ENCODE measurements at places on chromosomes 1 and 21.

DNA sequence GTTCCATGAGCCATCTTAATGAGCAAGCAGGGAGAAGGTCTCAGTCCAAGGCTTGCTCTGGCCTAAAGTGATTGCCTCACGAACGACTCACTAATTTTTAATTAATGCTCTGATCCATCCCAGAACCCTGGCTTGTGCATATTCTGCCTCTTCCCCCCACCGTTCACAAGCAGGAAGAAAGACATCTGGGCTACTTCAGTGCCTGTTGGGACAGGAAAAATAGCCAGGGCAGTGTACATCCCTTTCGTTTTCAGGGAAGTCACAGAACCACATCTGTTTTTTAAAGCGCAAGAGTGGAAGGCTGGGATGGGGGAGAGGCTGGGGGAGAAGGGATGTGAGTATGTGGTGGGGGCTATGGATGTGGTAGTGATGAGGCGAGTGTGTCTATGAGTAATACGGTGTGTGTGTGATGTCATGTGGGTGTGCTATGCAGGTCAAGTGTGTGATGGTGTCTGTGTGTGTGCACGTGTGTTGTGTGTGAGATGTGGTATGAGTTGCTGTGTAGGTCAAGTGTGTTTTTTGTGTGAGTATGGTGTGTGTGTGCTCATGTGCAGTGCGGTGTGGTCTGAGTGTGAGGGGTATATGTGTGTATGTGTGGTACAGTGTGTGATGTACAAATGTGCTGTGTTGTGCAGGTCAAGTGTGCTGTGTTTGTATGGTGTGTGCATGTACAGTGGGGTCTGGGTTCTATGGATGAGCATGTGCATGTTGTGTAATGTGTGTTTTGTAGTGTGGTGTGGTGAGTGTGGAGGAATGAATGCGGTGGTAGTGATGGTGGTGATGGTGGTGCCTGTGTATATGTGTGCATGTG, 64.9 kb upstream of the SYT6 start:
- no peak for DNase-seq

DNA sequence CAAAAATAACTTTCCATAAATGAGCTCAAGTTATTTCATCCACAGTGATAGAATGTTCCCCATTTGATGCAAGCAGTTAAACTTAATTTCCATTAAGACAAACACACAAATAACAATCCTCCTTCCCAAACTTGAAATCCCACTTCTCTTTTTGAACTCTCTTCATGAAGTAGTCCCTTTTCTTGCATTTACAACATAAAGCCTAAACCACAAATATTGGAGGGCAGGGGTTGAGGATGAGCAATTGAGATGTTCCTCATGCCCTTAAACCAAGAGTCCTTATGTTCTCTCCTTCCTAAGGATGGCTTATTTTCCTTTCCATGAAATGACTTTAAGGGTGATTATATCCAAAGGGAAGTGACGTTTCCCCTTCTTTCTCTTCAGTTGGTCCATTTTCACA, 228.8 kb downstream of the DISC1 start:
- no peak for DNase-seq

- no peak for DNase-seq
Observed at GRCh38 chr1:210291786-210292230, 36.9 kb upstream of the HHAT start.

DNA sequence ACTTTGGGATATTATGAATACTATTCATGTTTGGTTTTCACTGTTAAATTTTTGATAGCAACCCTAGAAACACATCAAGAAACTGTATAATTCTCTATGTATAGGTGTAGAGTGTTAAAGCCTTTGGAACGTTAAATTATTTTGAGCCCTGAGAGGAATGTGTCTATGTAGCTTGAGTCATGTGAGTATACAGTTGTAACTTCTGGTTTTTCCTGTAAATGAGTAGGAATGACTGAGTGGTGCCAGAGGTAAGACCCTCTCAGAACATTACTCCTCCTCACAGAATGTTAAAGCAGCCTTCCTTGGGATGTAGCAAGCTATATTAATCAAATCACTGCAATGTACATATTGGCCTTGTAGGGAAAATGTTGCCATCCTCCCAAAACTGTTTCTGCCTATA, 69.0 kb downstream of the C1orf21 start:
- no peak for DNase-seq

DNA sequence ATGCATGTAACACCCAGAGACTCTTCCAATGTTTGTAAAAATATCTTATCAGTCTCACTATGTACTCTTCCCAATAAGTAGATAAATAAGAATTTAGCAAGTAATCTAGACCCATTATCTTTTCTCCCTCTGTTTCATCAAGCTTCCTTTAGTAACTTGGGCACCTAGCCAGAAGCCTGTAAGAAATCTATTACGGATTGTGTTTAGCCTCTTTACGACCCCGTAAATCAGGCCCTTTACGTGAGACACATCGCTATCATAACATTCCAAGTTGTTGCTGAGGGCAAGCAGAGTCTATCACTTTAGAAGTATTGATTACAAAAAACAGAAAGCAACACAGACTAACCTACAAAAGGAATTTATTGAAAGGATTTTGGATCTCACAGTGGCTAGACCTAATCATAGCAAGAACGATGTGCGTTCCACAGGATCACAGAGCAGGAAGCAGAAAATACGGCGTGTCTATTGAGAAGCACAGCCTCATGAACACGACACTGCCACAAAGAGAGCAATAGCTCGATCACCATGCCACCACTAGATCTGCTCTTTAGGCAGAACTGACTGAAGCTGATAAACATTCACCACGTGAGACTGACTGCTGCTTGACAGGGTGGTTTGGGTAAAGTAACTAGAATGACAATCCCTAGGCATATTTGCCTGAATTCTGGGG, 922.1 kb downstream of the AMY1C start:
- DNase-seq: no peak

DNA sequence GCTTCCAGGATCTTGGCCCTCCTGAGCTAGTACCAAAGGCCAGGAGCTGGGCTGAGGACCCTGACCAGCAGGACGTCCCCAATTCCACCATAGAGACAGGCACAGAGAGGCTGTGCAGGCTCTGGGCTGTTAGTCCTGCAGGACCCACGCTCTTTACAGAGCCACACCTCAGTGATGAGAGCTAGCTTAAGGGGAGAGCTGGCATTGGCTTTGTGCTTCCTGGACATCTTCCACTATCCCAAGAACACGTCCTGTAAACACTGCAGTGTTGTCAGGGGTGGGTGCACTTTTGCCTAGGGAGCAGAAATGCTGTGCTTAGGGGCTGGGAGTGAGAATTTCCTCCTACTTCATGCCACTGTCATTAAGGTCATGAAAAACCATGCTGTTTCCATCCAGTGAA, 91.7 kb upstream of the EDN2 start:
- DNase-seq: no peak

DNA sequence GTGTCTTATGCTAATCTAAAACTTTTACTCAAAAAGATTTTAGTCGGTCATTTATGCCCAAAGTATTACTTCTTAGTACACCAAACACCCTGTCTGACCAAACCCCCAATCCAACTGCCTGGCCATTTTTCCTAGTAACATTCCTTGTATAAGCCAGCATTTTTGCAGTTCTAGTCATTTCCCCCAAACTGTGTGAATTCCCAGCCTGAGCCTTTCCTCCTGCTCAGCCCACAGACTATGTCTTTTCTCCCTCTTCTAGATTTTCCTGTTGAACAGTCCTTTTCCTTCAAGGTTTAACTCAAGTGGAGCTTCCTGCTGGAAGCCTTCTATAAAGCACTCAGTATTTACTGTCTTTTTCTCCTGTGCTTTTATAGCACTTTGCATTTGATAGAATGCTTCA, 843.8 kb downstream of the USP25 start:
- DNase-seq: no peak

DNA sequence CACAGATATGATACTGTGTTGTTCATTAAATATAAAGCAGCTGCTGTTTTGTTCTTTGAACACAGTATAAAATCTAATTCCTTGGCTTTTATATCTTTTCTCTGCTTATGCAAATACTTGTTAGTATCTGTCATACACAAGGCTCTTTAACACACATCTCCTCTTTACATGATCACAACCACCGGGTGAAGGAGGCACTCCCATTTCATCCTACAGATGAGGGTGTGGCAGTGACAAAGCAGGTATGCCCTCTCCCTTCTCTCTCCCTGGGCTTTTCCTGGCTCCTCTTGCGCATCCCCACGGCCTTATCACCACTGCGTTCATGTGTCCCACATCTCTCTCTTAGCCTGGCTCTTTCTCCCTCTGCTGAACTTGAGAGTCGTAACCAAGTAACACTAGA, 38.2 kb downstream of the JUN start:
- no peak for DNase-seq

DNA sequence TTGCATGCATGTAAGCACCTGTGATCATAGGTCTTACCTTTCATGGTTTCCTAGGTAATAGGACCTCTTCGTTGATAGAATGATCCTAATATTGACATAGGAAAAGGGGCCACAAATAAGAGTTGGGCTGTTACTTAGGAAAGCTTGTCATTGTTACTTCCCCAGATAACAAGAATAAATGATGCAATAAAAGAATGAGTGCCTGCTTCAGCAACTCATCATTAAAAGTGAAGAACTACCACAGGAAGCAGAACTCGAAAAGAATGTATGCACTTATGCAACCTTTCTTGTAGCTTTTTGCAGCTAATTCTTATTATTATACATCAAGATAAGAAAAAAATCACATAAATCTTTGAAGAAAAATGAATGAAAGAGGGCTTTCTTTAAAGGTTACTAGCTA, 548.6 kb downstream of the LTN1 start:
- no peak for DNase-seq

GRCh38 chr1:156893048-156893953, at the start of gene PEAR1:
TSS of gene PEAR1 (plus strand) at chr1:156893718. CDS start at chr1:156903927, 10,209 bp downstream.
- DNase-seq: no peak

DNA sequence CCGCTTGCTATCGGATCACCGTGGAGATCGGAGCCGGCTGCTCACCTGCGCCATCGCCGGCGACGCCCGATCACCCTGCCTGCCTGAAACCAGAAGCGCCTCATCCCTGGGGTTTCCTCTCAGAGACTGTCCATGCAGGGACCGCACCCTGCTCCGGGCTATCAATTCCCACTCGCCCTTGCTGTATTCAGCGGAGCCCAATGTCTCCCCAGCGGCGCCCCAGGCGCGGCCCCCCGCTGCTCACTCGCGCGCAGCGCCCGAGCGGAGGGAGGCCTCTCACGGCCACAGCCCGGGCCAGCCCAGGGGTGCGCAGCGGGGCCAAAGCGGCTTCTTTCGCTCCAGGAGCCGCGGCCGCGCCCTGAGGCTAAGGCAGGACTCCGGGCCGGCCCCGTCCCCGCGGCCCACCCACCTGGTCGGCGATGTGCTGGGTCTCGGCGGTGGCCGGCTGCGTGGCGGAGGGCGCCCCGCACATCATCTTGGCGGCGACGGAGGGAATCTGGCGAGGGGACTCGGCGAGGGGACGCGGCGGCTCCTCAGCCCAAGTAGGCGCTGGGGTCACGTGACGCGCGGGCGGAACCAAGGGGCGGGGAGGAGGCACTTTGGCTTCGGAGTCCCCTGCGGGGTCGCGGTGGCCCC, at the start of gene CSTB:
Gene CSTB (minus strand): TSS at position 514 of the 636 bp plus-strand sequence. CDS start 39 bp downstream, at position 475.
- DNase-seq: peak; percentile 80
